ENCODE measurements at places on chromosomes 12 and 14.

GRCh38 chr12:69608114-69608513, 2.6 kb downstream of the LRRC10 start:
- DNase-seq = no peak

DNA sequence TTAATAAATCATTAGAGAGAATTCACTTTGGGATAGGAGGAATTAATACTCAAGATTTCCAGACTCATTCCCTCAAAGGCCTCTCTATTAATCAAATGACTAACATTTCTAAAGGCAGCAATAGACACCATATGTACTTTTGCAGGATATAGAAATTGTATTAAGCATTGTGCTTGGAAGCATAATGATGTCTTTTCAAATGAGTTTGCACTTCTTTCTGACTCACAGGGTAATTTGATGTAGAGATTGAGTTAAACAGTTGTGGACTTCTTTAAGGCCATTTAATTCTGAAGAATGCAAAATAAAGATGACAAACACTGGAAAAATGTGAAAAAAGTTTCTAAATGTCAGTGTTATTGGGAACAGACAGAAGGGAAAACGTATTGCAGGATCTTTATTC, 63.4 kb upstream of the CSRP2 start:
- no peak for DNase-seq

DNA sequence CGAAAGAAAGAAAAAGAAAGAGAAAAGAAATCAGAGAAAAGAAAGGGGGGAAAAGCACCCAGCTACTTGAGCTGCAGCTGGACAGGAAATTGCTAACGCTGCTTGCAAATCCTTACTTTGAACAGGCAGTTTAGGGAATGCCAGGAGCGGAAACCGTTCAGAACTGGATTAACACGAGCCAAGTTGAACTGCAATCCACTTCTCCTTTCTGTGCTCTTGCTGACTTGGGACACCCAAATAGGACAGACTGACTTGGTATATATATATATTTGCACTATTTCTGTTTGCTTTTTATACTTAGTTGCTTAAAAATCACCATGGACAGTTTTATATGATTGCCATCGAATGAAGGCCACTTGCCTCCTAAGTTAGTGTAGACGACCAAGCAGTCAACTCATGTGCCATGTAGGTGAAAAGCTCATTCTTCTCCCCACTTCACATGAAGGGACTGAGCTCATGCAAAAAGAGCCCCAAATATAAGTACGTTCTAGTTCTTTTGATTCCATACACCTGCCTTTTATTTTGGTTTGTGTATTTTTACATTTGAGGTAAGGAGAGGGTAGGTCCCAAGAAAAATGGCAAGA, 5.5 kb downstream of the DUSP6 start:
- no peak for DNase-seq

DNA sequence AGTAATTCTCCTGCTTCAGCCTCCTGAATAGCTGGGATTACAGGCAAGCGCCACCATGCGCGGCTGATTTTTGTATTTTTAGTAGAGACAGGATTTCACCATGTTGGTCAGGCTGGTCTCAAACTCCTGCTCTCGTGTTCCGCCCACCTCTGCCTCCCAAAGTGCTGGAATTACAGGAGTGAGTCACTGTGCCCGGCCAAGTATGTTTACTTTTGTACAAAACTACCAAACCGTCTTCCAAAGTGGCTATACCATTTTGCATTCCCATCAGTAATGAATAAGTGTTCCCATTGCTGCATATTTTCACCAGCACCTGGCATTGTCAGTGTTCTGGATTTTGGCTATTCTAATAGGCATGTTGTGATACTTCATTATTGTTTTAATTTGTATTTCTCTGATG, 8.4 kb upstream of the KRT6A start:
- no peak for DNase-seq

- no peak for DNase-seq
Measured at GRCh38 chr14:44812672-44813071, 149.1 kb downstream of the KLHL28 start.

DNA sequence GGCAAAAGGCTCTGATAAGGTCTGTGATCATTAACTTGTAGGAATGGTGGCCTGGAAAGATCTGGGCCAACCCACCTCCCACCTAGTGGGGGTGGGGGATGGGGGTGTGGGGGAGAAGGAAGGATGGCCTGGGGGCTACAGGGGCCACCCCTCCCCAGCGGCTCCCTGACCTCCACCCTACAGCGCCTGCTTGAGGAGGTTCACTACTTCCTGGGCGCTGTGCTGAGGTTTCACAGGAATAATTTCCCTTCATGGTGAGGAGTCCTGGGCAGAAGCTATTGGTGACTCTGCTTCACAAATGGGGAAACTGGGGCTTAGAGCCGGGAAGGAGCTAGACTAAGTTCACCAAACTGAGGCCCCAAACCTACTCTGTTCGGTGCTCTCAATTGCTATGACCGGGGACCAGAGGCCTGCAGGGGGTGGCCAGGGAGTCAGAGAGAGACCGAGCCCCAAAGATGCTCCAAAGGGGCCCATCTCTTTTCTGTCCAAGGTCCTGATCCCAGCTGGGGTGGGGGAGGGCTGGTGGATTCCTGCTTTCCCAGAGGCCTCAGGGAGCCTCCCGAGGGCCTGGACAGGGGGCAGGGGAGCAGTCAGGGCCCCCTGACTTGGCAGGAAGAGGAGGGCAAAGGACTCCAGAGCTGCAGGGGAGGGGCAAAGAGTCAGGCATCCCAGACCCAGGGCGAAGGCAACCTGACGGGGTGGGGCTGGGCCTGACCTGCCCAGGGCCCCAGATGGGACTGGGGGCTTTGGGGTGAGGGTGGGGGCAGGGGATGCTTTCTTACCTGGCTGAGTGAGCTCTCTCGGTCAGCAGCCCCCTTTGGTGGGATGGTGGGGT, 1.7 kb downstream of the HNF1A start:
- DNase-seq = no peak

GRCh38 chr14:30410986-30411385, 148.0 kb upstream of the G2E3 start:
- DNase-seq = no peak

DNA sequence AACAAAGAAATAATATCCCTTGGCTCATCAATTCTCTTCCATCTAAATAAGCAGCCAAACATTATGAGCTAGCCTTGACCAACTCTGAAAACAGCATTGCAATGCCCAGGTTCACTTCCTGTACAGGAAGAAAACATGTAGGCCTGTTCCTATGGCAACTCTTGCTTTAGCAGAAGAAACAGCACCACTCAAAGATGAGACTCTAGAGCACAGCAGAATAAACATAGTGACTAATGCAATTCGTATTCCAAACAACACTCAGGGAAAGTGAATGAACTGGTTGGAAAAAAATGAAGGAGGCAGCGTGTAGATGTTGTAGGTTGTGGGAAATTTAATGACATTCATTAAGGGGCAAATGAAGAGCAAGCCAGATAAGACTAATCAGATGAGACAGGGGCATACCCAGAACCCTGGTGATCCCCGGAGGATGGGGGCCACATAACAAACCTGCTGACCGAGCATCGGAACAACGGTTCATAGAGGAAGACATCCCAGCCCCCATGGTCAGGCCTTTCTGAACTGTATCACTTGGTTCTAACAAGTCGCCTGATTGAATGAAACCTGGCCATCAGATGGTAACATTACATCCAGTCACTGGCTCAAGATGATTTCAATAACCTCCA, 9.0 kb downstream of the ARHGDIB start:
- DNase-seq = no peak

GRCh38 chr12:68428724-68429501, 96.8 kb upstream of the MDM1 start:
- no peak for DNase-seq

GRCh38 chr12:47165934-47166333, 86.2 kb upstream of the AMIGO2 start:
- DNase-seq = no peak

DNA sequence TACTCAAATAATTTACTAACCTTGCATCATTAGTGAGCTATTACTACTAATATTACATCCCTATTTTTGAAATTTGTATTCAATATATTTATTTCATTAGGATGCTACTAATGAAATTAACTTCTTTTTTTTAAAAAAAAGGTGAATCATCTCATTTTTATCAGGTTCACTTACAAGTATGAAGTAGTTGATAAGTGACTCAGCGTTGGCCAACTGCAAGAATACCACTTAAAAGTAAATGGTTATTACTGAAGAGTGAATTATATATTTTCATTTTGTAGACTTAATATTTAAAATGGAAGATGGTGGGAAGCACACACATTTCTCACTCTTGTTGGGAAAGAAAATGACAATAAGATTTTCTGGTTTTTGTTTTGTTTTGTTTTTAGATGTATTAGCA, 19.6 kb downstream of the OR4N2 start:
- no peak for DNase-seq

DNA sequence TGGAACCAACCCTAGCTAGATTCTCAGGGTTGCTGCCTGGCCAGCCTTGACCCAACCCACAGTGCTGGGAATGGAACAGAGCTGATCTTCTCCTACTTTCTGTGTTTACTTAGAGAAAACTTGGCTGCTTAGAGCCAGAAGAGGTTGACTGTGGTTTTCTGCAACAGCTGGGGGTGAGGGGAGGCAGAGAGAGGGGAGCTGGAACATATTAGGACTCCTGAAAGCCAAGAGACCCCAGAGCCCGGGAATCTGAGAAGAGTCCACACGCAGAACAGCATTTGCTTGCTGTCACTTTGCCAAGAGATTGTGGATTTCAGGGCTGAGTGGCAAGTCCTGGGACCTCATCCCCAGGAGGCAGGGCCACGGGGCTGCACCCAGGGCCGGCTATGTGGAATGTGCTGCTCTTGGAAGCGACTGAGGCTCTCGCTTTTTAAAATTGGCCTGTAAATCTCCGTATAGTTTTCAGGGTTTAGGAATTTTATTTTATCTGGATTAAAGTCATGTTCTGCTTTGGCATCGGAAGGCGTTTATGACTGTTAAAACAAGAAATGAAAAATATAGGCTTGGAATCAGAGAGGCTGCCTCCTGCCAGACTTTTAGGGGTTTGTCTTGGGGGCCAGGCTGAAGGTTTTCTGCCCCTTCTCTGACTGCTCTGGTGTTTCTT, 22.3 kb upstream of the MED13L start:
- DNase-seq = no peak

DNA sequence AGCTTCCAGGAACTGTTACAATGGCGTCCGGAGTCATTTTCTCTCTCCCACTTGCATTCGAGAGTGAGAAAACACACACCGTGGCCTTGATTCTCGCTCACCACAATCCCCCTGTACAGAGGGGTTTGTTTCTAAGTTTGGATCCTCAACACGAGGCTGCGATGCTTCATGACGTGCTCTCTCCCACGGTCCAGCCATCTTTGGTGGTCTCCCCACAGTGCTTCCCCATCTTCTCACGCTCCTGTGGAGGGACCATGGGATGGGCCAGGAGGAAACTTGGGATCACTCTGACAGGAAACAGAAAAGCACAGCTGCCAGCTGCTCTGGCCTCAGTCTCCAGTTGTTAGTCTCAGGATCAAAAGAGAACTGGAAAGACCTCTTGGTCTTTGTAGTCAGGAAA, 28.1 kb downstream of the OR10P1 start:
- DNase-seq = no peak

DNA sequence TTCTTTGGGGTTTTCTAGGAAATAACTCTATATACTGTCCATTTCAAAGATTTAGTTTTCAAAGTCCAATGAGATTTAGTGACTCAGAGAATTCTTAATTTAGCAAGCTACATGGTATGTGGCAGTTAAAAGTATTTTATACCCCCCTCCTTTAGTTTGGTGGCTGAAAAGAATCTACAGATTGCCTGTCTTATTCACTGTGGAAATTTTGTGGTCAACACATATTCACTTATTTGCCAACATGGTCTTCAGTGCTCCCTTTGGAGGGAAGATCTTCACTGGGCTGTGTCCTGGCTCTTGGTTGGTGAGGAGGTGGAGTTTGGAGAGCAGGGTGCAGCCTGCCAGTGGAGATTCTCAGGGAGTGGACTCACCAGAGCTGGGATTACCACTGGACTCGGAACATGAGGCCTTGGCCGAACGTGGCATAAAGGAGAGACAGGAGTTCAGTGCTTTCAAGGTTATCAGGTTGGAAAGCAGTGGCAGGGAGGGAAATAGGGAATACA, 39.8 kb downstream of the SAMD4A start:
- no peak for DNase-seq

DNA sequence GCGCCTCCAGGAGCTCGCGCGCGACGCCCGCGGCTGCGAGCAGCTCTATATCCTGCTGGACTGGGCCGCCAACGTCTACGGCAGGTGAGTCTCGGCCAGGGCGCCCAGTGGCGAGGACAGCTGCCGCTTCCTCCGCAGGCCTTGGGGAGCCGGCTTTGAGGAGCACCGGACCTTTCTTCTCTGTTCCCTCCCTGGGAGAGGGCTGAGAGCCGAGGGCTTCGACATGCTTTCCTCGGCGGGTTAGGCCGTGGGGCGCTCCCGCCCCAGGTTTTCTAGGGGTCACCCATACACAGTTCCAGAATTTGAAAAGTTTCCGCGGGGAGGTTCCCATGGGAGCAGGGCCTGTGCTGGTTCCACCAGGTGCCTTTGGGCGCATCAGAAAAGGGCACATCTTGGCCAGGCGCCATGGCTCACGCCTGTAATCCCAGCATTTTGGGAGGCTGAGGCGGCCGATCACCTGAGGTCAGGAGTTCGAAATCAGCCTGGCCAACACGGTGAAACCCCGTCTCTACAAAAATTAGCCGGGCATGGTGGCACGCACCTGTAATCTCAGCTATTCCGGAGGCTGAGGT, 8.2 kb downstream of the EXOC3L4 start:
- DNase-seq = no peak

GRCh38 chr14:93072659-93073357, 42.9 kb downstream of the ITPK1 start:
- DNase-seq = no peak

- no peak for DNase-seq
Measured at GRCh38 chr14:106802413-106803364, 1276.3 kb downstream of the TMEM121 start.

GRCh38 chr14:44912041-44912869, 49.5 kb downstream of the KLHL28 start:
- no peak for DNase-seq

- no peak for DNase-seq
Measured at GRCh38 chr12:109741970-109742703, 28.5 kb downstream of the FAM222A start.

DNA sequence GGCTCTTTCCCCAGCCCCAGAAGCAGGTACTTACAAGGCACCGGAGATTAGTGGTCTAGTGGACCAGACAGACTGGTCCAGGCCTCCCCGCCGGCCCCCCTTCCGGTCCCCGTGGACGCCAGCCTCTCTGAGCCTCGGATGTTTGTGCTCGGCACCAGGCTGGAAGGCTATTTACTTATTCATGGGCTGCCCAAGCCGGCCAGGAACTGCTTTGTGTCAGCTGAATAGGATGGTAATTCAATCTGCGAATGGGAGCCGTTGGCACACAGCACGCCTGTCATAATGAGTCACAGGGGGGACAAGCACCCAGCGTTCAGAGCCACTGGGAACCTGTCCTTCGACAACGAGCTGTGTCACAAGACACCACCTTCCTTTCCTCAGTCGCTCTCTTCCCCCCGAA, 82.3 kb downstream of the RIMBP2 start:
- DNase-seq = no peak

Data from lower leg skin (tissue), 4 donors.